ENCODE measurements at places on chromosomes 3 and 15. TPM values are rescaled to one million over a fixed set of nuclear protein-coding genes. Genes with fewer than 3 reads are reported as not detected.

The GOLGA6B gene
- not detected for total RNA-seq

The ZBTB47 gene
- 65.0 TPM for total RNA-seq

The PLXNA1 gene
- 60.6 TPM for total RNA-seq

The NT5DC2 gene
- total RNA-seq: 21.2 TPM

The TP63 gene
- 0.56 TPM for total RNA-seq

The LOXL1 gene
- 3.0 TPM for total RNA-seq

The EOGT gene
- 16.0 TPM for total RNA-seq

The CFAP92 gene
- 6.5 TPM for total RNA-seq

The CHST13 gene
- total RNA-seq: 0.44 TPM

The GOLGA8T gene
- total RNA-seq: not detected

The PYGO1 gene
- total RNA-seq: 10.2 TPM

The MEX3B gene
- total RNA-seq: 4.6 TPM

The UBE3A gene
- 117 TPM for total RNA-seq

The TMEM212 gene
- 1.7 TPM for total RNA-seq

The GNL3 gene
- 31.2 TPM for total RNA-seq

The SEMA3G gene
- 4.1 TPM for total RNA-seq

The TMC3 gene
- 0.10 TPM for total RNA-seq

The ADAMTSL3 gene
- 15.7 TPM for total RNA-seq

The TGM5 gene
- not detected for total RNA-seq

The SENP5 gene
- total RNA-seq: 63.0 TPM

The EPHA3 gene
- total RNA-seq: 10.6 TPM

The IGSF11 gene
- 69.2 TPM for total RNA-seq

The ADIPOQ gene
- total RNA-seq: not detected

The CFAP91 gene
- total RNA-seq: 18.3 TPM

The PGBD4 gene
- total RNA-seq: 4.1 TPM

The TRNT1 gene
- total RNA-seq: 24.8 TPM

The SNTN gene
- total RNA-seq: not detected

The TTLL13 gene
- not detected for total RNA-seq

The RAB27A gene
- 12.1 TPM for total RNA-seq

The FAM219B gene
- total RNA-seq: 99.6 TPM

The PPP1R14D gene
- not detected for total RNA-seq
